Fibroblast of skin of left biceps (primary cell): ENCODE measurements at places on chromosomes 2 and 18.
A peak's percentile ranks its signal among the peaks of the same experiment; 100 is the strongest.

DNA sequence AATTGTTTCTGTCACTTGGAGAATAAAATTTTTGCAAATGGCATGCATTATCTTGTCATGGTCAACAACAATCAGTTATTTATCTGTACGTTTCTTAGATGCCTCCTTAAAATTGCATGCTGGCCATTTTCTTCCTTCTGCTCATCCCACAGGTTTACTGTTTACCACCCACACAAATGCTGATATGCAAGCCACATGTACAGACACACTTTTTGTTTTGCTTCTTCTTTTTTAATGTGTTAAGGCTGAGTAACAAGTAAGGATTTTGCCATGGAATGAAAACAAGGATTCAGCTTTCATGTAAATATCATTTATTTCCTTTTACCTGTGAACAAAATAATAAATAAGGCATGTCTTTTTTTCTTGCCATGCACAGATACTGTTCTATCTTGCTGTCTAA lies 1077.1 kb upstream of the ZEB2 start:
- DNase-seq = no peak

DNA sequence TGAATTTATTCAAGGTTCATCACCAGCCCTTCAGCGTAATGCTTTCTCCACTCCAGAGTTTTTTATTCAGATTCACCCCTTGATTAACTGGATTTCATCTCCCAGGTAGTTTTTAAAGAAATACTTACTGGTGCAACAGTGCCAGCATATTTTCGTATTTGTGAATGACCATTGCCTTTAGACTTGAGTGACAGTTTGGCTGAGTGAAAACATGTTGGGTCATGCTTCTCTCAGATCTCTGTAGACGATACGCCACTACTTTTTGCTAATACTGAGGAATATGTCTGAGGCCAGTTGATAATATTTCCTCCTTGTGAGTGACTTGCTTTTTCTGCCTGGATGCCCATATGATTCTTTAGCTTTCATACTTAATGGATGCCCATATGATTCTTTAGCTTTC lies 51.5 kb downstream of the CYP26B1 start:
- DNase-seq = no peak

- no peak for DNase-seq
Measured at GRCh38 chr2:201021914-201022313, 49.6 kb downstream of the HYCC2 start.

- DNase-seq = no peak
Measured at GRCh38 chr18:26504831-26505230, 43.5 kb downstream of the KCTD1 start.

GRCh38 chr18:74582642-74583041 lies 15.0 kb upstream of the ZNF407 start:
- DNase-seq = no peak

- DNase-seq = no peak
Measured at GRCh38 chr2:150595803-150596470, 108.5 kb upstream of the RND3 start.

DNA sequence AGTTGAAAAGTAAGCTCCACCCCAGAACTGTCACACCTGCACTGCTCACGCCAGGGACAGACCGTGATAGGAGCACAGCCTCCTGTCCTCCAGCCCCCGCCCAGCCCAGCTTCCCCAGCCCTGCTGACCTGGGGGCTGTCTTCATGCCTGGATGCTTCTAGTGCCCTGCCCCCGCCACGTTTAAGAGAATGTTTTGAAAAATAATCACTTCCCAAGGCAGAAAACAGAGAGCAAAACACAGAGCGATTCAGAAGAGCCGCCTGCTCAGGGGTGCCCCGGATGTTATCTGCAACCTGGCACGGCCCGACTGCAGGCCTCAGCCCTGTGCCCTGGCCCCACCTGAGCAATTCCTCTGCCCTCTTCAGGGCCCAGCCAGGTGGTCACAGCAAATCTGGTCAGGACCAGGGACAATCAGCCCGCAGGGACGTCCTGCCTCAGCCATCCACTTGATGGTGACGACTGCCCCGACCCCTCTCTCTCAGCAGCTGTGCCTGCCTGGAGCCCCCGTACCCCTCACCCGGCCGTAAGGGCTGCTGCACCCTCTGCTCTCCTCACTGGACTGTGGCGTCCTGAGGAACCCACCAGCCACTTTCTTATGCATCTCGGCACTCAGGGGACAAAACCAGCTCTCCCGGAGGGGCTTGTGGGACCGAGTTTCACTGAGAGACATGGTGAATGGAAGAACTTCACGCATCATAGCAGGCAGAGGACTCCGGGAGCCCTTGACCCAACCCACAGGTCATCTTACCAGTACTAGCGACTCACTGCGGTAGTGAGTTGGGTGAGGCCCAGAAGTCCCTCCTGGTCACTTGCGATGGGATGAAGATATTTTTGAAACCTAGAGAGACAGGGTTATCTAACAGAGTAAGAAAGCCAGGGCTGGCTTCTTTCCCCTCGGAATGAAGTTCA lies 30.2 kb downstream of the ADI1 start:
- DNase-seq = no peak

GRCh38 chr2:128467321-128467969 lies 148.8 kb upstream of the HS6ST1 start:
- DNase-seq = no peak

GRCh38 chr2:112301171-112301584 lies 25.8 kb downstream of the ZC3H6 start:
- DNase-seq = no peak

DNA sequence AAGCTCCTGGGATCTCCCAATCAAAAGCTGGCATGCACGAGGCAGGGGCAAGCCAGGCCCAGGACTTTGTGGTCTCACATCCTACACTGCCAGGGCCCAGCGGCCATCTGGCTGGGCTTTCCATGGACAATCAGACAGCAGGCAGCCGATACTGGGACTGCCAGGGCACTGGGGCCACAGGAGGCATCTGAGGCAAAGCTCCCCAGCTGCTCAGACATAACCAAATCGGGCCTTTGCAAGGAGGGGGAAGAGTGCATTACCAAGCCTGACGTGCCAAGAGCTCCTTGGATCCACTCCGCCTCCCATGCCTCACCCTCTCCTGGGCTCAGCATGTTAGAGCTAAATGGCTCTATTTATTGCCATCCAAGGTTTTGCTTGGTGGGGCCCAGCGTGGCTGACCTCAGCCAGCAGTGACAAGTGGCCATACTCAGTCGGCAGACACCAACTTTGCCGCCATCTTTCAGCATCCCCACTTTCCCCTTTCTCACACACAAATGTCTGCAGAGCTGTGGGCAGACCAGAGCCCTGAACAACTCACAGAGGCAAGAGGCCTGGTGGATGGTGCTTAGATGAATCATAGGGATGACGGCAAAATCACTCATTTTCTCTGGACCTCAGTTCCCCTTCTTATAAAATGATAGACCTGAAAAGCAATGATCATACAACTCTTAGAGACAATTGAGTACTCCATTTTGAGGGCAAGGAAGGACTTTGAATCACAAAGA lies 200.8 kb downstream of the TTC32 start:
- DNase-seq = no peak

GRCh38 chr2:110101280-110101844 lies 14.3 kb downstream of the MALL start:
- DNase-seq = peak; percentile 99
